ENCODE measurements at places on chromosomes 5 and 9.
A peak's percentile ranks its signal among the peaks of the same experiment; 100 is the strongest.

DNA sequence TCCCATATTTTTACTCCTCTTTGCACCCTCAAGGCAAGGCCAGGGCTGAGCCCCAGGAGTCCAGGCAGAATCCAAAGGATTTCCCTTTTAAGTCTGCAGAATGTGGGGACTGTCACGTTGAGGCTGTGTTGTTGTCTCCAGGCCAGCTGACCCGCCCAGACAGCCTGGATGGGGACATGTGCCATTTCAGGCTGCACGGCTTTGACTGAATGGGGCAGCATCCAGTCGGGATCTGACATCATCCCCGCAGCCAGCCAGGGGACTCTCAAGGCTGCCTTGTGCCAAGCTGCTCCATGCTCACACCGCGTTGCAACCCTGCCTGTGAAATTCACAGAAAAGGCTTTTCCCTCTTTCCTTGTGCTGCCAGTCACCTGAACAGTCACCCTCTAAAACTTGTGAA, 2.2 kb upstream of the ZNF366 start:
- DNase-seq = no peak

DNA sequence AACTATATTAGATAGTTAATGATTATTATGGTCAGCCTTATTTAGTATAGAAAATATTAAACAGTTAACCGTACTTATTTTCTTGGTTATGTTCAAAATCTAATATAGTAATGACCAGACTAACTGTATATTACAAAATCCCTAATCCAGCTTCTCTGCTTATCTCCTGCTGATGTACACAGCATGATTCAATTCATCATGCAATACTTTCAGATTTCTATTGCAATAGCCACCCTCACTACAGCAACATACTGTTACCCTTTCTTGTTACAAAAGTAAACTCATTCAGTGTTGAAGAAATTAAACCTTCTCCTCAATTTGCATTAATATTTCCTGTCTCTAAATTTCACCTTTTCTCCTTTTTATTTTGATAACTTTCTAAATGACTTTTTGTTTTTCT, 1375.0 kb upstream of the NUDT12 start:
- DNase-seq = no peak

- DNase-seq = no peak
These were observed 88.6 kb upstream of the NFIB start for GRCh38 chr9:14402583-14402982.

GRCh38 chr5:156149213-156149612, 177.8 kb upstream of the SGCD start:
- DNase-seq = no peak

DNA sequence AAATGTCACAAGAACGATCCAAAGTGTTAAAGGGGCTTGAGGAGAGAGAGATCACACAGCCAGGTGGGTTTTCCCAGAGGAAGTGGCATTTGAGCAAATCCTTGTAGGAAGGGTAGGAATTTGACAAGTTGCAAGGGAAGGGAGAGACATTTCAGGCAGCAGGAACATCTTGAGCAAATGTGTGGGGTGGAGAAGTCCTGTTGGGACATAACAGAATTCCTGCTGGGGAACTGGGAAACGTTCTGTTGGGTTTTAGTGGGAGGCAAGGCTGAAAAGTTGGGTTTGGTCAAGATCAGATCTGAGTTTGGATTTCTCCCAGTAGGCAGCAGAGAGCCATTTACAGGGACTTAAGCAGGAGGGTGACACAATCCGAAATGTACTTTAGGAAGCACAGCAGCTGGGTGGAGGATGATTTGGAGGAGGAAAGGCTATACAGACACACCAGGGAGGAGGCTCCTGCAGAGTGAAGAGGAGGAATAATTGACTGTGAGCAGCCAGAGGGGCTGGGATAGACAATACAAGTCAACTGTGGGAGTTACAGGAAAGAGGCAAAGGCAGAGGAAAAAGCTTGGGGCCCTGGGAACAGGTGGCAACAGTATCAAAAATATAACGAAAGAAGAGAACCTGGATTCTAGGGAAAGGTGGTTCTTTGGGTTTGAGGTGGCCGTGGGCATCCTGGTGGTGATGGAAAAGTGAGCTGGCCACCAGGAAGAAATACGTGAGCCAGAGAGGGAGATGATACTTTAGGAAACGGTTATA, 3.1 kb upstream of the ZSWIM6 start:
- no peak for DNase-seq

DNA sequence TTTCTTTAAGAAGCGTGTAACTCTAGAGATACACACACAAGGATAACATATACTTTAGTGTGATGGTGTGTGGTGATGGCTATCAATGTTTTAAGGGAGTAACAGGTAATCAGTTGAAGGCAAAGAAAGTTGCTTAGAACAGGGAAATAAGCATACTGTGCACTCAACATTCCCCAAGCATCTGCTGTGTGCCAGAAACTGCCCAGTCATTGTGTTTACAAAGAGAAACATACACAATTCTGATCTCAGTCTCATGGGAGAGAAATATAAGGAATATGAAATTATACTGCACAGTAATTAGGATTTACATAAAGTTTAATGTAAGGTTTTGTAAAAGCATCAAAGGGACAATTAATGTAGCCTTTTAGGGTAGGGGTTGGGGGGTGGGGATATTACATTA, 224.1 kb upstream of the TYRP1 start:
- DNase-seq = no peak

DNA sequence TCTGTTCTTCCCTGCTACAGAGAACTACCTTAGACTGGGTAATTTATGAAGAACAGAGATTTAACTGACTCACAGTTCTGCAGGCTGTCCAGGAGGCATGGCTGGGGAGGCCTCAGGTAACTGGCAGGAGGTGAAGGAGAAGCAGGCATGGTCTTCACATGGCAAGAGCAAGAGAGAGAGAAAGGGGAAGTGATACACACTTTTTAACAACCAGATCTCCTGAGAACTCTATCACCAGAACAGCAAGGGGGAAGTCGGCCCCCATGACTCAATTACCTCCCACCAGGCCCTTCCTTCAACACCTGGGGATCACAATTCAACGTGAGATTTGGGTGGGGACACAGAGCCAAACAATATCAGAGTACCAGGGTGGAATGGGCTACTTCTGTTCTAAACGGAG, 766.8 kb downstream of the TLE1 start:
- DNase-seq = no peak

DNA sequence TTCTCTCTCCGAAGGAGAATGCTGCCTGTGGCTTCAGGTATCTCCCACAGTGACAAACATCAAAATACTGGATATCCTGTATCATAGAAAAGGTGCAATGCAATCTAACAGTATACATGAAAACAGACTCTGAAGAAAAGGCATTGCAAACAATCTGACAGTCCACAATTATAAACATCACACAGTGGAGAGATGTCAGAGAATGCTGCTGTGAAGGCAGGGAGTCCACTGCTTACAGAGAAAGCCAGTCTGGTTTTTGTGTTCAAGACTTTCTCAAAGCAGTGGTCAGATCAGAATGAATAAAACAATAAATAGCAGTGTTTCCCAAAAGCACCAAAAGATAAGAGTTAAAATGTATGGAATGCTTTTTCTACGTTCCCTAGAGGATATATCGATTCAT, 28.7 kb downstream of the TTC23L start:
- DNase-seq = no peak

- DNase-seq = no peak
These were observed 202.2 kb downstream of the RGS3 start for GRCh38 chr9:113665756-113666155.

- no peak for DNase-seq
These were observed 122.2 kb downstream of the C9orf50 start for GRCh38 chr9:129498451-129499384.

DNA sequence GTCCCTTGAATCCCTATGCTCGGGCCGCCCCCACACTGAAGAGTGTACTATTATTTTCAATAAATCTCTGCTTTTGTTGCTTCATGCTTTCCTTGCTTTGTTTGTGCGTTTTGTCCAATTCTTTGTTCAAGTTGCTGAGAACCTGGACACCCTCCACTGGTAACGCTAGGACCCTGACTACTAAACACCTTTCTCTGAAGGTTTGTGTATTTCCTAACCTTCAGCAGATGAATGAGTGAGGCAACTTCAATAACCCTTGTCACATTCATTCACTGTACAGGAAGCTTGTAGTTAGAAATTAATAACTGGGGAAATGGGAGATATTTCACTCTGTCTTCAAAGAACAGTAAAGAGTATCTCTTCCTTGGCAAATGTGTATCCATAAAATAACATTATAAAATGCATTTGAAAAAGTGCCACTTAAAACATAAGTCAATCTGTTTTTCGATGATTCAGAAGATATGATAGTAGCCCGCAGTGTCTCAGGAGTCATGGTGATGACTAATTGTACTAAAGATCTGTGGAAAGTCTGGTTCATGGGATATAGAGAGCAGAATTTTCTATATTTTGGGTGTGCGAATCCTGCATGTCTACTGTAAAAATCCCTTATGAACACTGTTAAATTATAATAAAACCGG, 43.2 kb upstream of the ANKH start:
- no peak for DNase-seq

GRCh38 chr5:82348784-82349425, 70.8 kb upstream of the RPS23 start:
- DNase-seq = no peak

- no peak for DNase-seq
These were observed 130.8 kb upstream of the POC5 start for GRCh38 chr5:75848077-75848476.

- DNase-seq = no peak
These were observed 32.1 kb upstream of the POMT1 start for GRCh38 chr9:131470581-131470991.

DNA sequence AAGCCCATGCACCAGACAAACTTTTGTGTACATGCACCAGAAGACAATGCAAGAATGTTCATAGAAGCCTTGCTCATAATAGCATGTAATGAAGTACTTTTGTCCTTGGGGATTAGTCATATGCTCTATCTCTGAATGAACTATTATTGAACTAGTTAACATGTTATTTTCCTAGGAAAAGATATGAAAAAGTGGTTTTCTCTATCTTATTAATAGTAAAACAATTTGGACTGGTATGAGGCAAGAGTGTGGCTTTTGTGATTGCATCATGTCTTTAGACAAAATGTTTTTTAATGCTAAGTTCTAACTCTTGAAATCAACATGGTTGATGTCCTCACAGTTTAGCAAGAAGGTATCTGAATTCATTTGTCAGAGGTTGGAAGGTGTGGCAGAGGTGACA, 55.7 kb upstream of the SPDL1 start:
- no peak for DNase-seq

DNA sequence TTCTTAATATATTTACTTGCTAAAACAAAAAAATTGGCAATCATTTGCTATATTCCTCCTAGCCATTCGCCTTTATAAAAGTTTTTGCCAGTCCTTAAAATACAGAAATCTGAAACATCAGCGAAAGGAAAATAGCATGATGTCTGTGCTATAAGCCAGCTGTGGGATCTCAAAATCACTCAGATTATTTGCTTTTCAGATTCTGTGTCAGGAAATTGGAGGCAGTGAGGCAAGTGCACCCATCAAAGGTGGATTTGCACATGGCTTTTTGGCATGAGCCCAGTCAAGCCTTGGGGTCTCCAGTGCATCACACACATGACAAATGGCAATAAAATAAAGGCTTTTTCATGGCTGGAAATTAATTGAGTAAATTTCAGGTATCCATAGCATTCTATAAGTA, 196.8 kb upstream of the DAPK1 start:
- DNase-seq = no peak

DNA sequence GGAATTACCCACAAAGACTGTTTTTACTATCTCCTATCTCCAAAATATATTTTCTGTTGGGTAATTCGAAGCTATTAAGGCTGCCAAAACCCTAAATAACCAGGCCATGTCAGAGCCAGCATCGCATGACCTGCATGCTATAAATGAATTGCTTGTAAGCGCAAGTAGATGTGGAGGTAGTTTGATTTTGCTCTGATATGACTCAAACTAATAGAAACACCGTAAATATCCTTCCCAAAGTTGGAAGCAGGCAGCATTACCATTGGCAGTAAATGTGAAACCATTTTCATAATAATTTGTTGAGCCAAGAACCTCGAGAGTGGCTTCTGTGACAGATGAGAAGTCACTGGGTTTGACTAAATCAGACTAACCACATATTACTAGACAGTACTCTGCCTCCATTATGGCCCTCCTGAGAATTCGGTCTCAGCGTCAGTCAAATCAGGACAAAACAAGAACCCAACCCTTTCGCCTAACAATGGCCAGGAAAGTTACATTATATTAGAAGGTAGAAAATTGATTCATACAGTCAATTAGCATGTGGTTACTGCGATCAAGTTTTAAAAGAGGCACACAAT, 289.8 kb downstream of the SPOCK1 start:
- no peak for DNase-seq

- no peak for DNase-seq
These were observed 34.7 kb downstream of the LHX3 start for GRCh38 chr9:136170006-136170901.

GRCh38 chr9:127905788-127906191, 6.4 kb upstream of the ST6GALNAC6 start:
- no peak for DNase-seq

DNA sequence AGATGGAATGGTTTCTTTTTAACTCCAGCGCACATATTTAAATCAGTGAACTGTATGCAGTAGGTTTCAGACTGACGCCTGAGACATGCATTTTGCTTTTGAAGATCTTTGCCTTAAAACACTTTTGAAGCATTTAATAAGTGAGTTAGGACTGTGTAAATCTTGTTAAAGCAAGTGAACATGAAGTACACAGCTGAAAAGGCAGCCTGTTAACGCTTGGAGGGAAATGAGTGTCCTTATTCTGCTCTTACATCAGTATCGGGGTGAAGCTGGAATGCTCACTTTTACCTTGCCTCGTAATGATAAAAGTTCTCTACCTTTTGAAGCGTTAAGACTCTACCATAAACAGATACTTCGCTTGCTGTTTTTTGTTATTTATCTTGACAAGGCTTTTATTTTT, 552.2 kb downstream of the ZNF608 start:
- no peak for DNase-seq

GRCh38 chr9:33065157-33066076, 11.1 kb downstream of the SMU1 start:
- DNase-seq = no peak

DNA sequence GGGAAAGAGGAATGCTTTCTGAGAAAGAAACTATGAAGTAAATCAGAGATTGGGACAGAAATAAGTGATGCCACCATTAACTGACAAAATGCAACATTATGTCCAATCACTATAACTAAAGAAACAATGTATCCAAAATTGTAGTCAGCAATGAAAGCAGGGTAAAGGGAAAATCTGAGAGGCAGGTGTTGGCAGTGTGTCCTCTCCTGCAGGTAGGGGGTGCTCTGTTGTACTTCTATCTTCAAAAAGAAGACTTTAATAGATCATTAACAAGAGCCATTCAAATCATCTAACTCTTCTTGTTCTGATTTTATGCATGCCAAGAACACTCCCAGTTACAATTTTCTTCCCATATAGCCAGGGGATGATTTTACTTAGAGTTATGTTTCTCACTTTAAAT, 1275.7 kb downstream of the PTPRD start:
- no peak for DNase-seq

- peak; percentile 95 for DNase-seq
These were observed 62.9 kb downstream of the IRX2 start for GRCh38 chr5:2688586-2688985.

- no peak for DNase-seq
These were observed 123.6 kb downstream of the C5orf15 start for GRCh38 chr5:133844836-133845235.
